ENCODE measurements at places on chromosomes 5 and 9. TPM values are rescaled to one million over a fixed set of nuclear protein-coding genes. Genes with fewer than 3 reads are reported as not detected.

DNA sequence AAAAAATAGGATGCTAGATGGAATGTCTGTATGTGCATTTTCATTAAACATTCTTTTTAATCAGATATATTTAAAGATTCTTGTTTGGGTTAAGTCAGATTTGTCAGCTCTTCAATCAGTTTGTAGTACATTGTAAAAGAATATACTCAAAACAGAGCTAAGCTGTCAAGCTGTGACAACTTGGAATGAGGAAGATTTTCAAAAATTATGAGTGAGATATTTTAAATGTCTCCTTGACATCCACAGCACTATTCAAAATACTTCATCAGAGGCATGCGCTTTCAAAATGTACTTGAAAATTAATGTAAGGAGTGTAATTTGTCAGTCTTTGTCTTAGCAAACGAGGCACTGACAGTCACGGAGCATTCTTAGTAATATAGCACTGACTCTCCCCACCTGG is 182.0 kb downstream of the MAT2B start:
- no peak for DNase-seq

- DNase-seq = no peak
Observed at GRCh38 chr9:28212979-28213378, 639.7 kb upstream of the C9orf72 start.

DNA sequence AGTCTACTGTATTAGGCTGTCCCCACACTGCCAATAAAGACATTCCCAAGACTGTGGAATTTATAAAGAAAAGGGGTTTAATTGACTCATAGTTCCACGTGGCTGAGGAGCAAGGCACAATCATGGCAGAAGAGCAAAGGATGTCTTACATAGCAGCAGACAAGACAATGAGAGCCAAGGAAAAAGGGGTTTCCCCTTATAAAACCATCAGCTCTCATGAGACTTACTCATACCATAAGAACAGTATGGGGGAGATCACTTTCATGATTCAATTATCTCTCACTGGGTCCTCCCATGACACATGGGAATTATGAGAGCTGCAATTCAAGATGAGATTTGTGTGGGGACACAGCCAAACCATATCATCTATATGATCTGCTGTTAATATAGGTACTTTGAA is 14.8 kb upstream of the FSTL4 start:
- DNase-seq = no peak

DNA sequence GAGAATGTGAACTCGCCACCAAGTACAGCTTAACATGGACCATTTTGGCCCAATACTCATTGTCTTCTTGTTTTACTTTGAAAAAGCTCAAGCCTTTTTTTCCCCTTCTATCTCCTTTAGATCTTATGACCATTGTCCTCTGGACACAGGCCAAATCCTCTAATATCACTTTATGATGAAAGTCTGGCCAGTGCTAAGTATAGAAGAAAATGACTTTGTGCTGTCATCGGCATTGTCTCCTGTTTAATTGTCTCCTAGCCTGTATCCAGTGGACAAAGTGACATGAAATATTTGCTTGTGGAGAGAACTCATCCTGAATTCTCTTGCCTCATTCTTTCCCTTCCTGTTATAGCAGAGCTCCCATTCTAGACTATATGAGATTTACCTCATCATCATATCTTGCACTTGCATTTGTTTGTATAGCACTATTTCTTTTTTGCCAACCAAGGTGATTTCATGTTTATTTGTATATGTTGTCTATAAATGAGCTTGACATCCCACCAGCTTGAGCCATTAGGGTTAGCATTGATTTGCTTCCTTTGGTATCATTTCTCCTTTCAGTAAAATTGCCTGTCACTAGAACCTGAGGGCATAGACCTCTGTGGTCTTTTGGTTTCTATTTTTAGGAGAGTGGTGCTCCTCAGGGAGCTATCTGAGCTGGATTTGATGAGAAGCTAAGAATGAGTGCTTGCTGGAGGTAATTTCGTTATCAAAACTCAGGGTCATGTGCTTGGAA is 18.8 kb upstream of the TNFAIP8 start:
- DNase-seq = no peak

ABCA1 gene
- 1.3 TPM for total RNA-seq

KLF9 gene
- 18.1 TPM for total RNA-seq

Data from activated T-helper 1 cell treated with anti-CD3 and anti-CD28 coated beads, Interleukin-12 subunit alpha, Interleukin-12 subunit beta, Interleukin-2, Interleukin-4 antibody, amounts not matched to agents 30 ng/mL and 10 ng/mL and 1 ng/mL, durations not matched to agents 14 hours and 24 hours and 36 hours (primary cell).